ENCODE measurements at places on chromosomes 2 and 18. TPM values are rescaled to one million over a fixed set of nuclear protein-coding genes. Genes with fewer than 3 reads are reported as not detected.

DNA sequence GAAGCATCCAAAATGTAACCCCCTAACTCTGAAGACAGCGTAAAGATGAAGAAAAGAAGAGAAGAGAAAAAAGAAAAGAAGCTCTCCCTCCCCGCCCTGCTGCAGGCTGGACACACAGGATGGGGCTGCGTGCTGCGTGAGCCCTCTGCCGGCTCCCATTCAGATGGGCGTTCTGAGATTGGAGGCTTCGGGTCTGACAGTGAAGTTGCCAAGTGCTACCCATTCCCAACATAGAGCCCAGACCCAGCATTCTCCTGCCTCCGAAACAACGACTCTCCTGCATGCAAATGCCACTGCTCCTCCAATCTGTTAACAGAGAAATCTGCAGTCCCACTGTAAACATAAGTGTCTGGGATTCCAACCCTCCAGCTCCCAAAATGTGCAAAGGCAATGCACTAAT is 234.9 kb downstream of the BCL11A start:
- DNase-seq = no peak

DNA sequence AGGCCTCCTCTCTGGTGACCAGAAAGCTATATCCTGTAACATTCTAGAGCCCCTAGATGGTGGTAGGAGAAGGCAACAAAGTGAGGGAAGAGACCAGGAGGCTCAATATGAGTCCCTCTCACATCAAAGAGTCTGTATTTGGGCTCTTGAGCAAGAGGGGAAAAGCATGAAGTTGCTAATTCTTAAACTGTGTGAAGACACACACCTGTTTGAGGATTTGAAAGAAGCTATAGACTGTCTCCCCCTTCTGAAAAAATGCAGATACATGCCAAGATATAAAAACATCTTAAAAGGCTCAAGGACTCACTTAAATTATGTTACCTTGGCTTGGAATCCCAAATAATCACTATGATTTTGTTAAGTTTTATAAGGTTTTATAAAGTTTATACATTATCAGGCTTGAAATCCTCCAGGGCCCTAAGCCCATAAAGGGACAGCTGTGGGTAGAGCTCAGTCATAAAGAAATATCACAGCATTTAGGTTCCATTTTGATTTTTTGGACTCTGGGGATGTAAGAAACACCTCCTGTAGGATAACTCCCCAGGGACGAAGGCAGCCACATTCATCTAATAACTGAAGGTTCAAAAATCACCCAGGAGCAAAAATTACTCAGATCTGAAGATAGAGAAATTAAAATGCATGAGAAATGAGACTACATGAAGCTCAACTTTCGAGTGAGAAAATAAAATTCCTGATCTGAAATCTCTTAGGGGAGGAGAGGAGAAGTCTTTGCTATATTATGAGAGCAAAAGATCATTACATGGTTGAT is 136.1 kb upstream of the LGALSL start:
- no peak for DNase-seq

- peak; percentile 68 for DNase-seq
Measured at GRCh38 chr2:26692279-26692896, at the start of gene KCNK3. Gene KCNK3 (plus strand): TSS chr2:26692722. CDS start chr2:26692876, 154 bp downstream.

DNA sequence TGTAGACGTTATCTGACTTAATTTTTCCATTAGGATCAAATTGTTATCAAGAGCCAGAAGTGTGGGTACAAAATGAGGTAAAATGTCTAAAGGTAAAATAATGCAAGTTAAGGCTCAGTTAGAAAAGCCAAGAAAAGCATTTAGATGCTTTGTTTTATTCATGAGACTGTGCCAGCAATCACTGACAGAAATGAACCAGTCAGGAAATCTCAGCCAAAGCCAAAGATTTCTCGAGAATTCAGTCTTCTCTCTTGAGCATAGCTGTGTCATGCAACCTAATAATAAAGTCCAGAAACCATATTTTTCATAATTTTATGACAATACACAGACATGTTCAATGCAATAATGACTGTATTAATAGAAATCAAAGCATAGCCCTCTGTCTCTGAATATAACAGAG is 43.5 kb upstream of the ZNF397 start:
- no peak for DNase-seq

DNA sequence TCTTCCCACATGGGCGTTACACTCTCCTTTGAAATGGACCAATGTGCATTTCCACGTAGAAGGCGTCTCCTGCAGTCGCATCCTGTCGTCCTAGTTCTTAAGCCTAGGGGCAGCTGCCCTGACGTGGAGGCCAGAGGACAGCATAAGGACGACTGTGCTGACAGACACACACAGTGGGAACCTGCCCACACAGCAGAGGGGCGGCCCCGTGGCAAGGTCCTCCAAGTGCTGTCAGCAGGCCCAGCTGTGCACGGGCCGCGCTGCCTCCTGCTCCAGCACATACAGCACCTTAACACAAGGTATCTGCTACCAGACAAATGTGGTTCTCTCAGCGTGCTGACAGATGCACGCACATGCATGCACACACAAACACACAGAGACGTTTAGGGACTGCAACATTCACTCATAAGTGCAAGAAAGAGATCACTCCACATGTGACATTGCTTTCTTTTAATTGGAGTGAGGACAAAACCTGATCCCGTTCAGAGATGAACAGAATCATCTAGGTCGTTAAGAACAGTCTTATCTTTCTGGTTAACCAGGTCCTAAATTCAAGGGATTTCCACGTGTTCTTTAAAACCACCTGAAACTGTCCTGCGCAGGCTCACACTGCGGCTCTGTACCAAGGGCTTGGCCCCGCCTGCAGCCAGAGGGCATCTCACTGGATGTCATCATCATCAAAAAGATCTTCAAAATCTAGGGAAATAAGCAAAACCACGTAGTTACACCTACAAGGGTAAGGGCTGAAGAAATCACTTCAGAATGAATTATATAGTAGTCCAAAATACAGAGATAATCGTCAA is 5.5 kb downstream of the COPS9 start:
- DNase-seq = no peak

DNA sequence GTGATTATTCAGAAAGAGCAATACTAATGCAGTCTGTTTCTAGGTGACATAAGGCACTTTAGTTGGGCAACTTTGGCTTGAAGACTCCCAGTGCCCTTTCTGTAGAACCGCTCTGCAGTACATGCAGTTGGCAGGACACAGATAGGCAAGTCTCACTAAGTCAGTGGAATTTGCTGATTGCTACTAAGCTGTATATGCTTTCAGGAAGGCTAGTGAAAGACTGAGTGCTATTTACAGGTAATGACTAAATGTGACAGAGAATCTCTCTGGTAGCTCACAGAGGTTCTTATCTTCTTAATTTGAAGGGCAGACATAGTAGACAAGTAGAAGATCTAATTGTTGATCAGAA is 243.0 kb downstream of the WDPCP start:
- DNase-seq = no peak

- DNase-seq = no peak
Measured at GRCh38 chr18:24051031-24051947, 36.7 kb downstream of the TTC39C start.

- no peak for DNase-seq
Measured at GRCh38 chr2:241629762-241630435, 7.1 kb downstream of the THAP4 start.

Gene RESP18
- not detected for total RNA-seq

- no peak for DNase-seq
Measured at GRCh38 chr18:25136416-25137196, 215.4 kb downstream of the ZNF521 start.

DNA sequence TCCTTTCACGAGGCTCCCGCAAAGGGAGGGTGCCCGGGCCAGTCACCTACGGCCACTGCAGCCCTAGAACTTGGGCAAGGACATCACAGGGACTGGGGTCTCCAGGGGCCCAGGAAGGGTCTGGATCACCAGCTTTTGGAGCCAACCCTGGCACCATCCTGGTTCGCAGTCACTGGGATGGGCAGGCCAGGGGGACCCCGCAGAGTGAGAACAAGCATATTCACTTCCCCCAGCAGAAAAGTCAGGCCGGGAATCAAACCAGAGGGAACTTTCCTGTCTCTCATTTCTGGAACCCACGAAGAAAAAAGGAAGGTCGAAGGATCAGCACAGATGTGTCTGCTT is 15.4 kb downstream of the SMAD7 start:
- no peak for DNase-seq

DNA sequence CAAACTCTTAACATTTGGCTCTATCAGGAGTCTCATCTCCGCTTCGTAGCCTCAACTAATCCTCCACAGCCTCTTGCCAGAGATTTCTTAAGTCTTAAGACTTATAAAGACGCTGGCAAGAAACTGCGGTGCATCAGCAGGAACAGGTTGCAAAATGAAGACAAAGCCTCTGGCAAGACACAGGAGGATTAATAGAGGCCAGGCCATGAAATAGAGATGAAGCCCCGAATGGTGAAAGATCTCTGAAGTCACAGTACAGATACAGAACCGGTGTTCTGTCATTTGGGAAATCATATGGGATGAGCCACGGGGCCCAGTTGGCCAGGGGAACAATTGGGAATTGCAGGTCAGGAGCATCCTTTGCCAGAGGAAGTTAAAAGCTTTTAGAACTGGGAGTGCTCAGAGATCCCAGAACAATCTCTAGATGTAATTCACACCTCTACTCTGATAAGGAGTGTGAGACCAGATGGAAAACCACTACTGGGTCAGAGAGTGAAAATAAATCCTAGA is 190.9 kb upstream of the FOSL2 start:
- DNase-seq = no peak

GRCh38 chr2:199433204-199433832 is 24.4 kb downstream of the SATB2 start:
- no peak for DNase-seq
